Effector memory CD8-positive, alpha-beta T cell (primary cell): ENCODE measurements at places on chromosomes 7 and 10.

DNA sequence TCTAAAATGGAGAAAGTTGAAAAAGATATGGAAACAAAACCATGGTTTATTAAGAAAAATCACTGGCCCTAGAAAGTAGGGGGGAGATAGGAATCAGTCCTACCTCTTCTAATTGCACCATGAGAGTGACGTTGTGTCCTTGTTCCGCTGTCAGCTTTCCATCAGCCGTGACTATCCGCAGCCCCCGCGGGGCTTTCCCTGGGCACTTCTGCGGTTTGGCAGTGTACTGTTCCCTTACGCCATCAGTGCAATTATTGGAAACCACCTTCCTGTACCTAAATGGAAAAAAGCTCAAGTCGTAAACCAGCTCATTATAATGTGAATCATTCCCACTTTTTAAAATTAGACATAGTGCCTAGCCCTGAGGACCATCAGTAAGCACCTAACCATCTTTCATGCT, 512.2 kb downstream of the SORCS1 start:
- no peaks in the 10 kb centered on the region for H3K36me3 ChIP-seq
- DNase-seq, result no peak
- no peak overlapping the region for H3K4me3 ChIP-seq

- no peak overlapping the region for H3K27ac ChIP-seq
- no peak for DNase-seq
- no peak overlapping the region for H3K4me3 ChIP-seq
- no peaks in the 10 kb centered on the region for H3K27me3 ChIP-seq
- H3K36me3 ChIP-seq, result no peaks in the 10 kb centered on the region
These were observed 96.9 kb upstream of the GATA3 start for GRCh38 chr10:7957591-7957990.

DNA sequence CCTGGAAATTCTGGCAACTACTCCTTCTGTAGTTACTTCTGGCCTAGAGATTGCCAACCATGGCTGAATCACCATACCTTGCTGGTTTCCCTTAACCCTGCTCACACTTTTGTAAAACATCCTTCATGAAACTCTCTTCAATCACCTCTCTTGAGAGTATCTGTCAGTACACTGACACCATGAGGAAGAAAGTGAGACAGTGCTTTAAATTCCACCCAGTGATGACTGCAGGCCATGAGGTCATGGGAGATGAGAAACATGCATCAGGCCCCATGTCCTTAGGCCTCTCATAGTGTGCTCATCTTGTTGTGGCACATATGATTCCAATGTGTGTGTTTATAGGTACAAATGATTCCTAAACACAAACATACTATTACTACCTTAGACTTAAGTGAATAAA, 24.6 kb upstream of the NAMPT start:
- DNase-seq, result no peak
- H3K4me1 ChIP-seq, result no peaks in the 10 kb centered on the region
- H3K27ac ChIP-seq, result no peak overlapping the region
- H3K36me3 ChIP-seq, result no peaks in the 10 kb centered on the region

- H3K27me3 ChIP-seq, result no peaks in the 10 kb centered on the region
- peak overlapping the region; percentile 95 for H3K4me3 ChIP-seq
- H3K36me3 ChIP-seq, result peaks cover 91% of the 10 kb centered on the region
- DNase-seq, result peak; percentile 77
- peak overlapping the region; percentile 82 for H3K27ac ChIP-seq
These were observed 14.3 kb downstream of the ZC3HAV1 start for GRCh38 chr7:139095194-139095659.

DNA sequence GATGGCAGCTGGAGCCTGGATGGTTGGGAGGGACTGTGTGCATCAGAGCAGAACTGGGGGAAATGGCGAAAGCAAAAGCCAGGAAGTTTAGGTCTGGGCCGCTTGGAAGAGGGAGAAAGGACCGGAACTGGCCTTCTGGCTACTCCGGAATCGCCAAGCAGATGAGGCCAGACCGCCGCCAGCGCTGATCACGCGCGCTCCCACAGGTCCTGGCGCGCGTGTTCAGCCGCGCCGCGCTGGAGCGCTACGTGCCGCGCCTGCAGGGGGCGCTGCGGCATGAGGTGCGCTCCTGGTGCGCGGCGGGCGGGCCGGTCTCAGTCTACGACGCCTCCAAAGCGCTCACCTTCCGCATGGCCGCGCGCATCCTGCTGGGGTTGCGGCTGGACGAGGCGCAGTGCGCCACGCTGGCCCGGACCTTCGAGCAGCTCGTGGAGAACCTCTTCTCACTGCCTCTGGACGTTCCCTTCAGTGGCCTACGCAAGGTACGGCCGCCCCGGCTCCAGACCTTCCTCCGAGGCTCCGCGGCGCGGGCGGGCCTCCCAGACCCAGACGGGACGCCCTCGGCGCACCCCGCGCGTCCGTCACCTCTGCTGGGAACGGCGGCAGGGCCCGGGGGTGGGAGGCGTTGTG, 2.0 kb downstream of the CYP26C1 start:
- peaks cover 4% of the 10 kb centered on the region for H3K36me3 ChIP-seq
- H3K27me3 ChIP-seq, result peaks cover 30% of the 10 kb centered on the region
- DNase-seq, result no peak
- peak overlapping the region; percentile 74 for H3K4me3 ChIP-seq
- no peak overlapping the region for H3K27ac ChIP-seq
